ENCODE measurements at places on chromosomes 6 and 20.

GRCh38 chr6:31658158-31658688 lies 2.4 kb downstream of the C6orf47 start:
- DNase-seq = no peak
- H3K36me3 ChIP-seq = peaks cover 4% of the 10 kb centered on the region
- H3K27ac ChIP-seq = no peak overlapping the region

- no peaks in the 10 kb centered on the region for H3K27me3 ChIP-seq
- peak overlapping the region; percentile 13 for H3K27ac ChIP-seq
- H3K36me3 ChIP-seq = no peaks in the 10 kb centered on the region
- H3K4me1 ChIP-seq = peaks cover 10% of the 10 kb centered on the region
- H3K4me3 ChIP-seq = no peak overlapping the region
These were observed 159.4 kb upstream of the CITED2 start for GRCh38 chr6:139533573-139534471.

GRCh38 chr6:31791324-31792089 lies 4.0 kb downstream of the VARS1 start:
- no peaks in the 10 kb centered on the region for H3K27me3 ChIP-seq
- peaks cover 65% of the 10 kb centered on the region for H3K36me3 ChIP-seq
- no peak for DNase-seq
- peaks cover 7% of the 10 kb centered on the region for H3K4me1 ChIP-seq

GRCh38 chr20:13299401-13299800 lies 78.3 kb downstream of the ISM1 start:
- no peak overlapping the region for H3K4me3 ChIP-seq
- H3K4me1 ChIP-seq = peaks cover 8% of the 10 kb centered on the region
- no peaks in the 10 kb centered on the region for H3K36me3 ChIP-seq
- DNase-seq = no peak

DNA sequence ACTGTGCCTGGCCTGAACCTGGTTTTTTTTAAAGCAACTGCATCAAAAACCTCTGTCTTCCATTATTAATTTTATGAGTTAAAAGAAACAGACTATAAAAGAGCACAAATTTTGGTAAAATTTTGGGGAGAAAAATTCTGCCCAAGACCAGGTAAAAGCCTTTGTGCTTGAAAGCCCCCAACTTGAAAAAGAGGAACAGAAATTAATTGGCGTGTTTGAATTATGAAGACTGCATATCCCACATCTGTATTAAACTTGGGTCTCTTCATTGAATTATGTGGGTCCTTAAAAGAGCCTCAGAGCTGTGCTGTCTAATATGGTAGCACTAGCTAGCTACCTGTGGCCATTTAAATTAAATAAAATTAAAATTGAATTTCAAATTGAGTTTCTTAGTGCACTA lies 41.2 kb downstream of the COL11A2 start:
- no peaks in the 10 kb centered on the region for H3K36me3 ChIP-seq
- no peak overlapping the region for H3K4me3 ChIP-seq
- H3K27me3 ChIP-seq = peaks cover 3% of the 10 kb centered on the region
- DNase-seq = no peak

DNA sequence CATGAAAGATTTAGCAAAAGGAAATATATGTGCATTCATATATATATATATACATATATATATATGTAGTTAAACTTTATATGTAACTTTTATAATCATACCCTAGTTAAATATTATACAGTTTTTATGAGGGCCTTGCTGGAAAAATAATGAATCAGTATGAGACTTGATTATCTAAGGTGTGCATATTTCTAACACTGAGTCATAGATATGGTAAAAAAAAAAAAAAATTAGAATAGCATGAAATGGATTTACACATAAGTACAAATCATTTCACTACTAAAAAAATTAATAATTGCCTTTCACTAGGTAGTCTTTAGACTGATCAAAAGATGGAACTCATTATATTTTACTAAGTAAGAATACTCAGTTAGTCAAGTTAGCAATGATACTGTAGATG lies 51.3 kb upstream of the DST start:
- peak overlapping the region; percentile 85 for H3K27ac ChIP-seq
- no peak for DNase-seq
- H3K4me3 ChIP-seq = no peak overlapping the region
- peaks cover 63% of the 10 kb centered on the region for H3K4me1 ChIP-seq
- no peaks in the 10 kb centered on the region for H3K27me3 ChIP-seq
- no peaks in the 10 kb centered on the region for H3K36me3 ChIP-seq

GRCh38 chr6:125232466-125232865 lies 69.3 kb downstream of the HDDC2 start:
- DNase-seq = no peak
- peaks cover 15% of the 10 kb centered on the region for H3K4me1 ChIP-seq
- no peak overlapping the region for H3K4me3 ChIP-seq
- peaks cover 4% of the 10 kb centered on the region for H3K36me3 ChIP-seq

GRCh38 chr20:58970146-58970545 lies 10.9 kb upstream of the NELFCD start:
- no peaks in the 10 kb centered on the region for H3K36me3 ChIP-seq
- H3K27ac ChIP-seq = no peak overlapping the region
- DNase-seq = no peak
- H3K4me3 ChIP-seq = no peak overlapping the region

DNA sequence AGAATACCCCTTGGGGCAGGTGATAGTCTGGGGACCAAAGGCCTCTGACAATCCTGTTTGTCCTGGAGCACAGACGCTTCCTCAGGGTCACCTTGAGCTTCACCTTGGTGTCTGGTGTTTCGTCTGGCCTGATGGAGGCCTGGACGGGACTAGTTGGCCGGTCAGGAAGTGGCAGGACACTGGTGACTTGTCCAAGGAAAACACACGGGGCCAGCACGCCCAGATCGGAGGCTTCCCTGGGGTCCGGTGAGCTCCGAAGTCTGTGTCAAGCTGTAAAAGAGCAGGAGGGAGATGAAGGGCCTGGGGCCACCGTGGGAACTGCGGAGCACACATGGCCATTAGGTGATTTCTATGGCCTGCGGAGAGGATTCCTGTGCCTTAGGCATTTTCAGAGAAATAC lies 67.9 kb downstream of the SMOC2 start:
- no peak for DNase-seq
- no peak overlapping the region for H3K27ac ChIP-seq
- no peaks in the 10 kb centered on the region for H3K36me3 ChIP-seq
- no peaks in the 10 kb centered on the region for H3K4me1 ChIP-seq

DNA sequence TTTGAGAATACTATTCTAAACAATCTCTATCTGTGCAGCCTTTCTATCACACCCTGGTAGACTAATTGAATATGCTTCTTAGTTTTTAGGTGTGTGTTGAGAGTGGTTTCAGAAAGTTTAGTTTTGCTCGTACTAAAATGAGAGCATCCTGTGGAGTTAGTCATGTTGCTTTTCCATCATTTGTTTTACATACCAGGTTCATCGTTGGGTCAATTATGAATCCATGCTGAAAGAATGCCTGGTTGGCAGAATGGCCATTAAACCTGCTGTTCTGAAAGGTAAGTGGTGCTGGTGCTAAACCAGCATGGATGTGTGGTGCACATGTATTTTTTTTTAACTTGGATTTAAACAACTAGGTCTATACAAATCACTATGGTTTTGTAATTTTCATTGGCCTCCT lies 49.3 kb downstream of the CYB5R4 start:
- H3K4me1 ChIP-seq = no peaks in the 10 kb centered on the region
- H3K36me3 ChIP-seq = no peaks in the 10 kb centered on the region
- no peak for DNase-seq
- no peak overlapping the region for H3K27ac ChIP-seq
- H3K27me3 ChIP-seq = no peaks in the 10 kb centered on the region

DNA sequence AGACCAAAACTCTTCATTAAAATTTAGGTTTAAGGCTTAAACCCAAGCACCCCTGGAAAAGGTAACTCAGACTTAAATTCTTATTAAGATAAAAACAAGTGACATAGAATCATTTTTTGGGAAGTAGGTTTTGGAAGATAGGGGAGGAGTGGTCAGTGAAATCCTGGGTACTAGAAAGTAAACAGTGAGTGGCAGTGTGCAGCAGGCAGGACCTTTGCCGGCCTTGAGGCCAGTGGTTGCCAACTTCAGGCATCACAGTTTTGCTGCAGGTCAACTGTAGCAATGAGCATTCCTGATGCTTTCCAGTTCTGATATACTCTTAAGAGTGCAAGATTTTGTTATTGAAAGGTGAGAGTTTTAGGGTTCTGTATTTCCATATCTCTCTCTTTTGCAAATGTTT lies 69.3 kb upstream of the SUPT3H start:
- peak overlapping the region; percentile 97 for H3K27ac ChIP-seq
- DNase-seq = no peak
- H3K36me3 ChIP-seq = peaks cover 28% of the 10 kb centered on the region
- H3K4me3 ChIP-seq = no peak overlapping the region
- H3K4me1 ChIP-seq = peaks cover 32% of the 10 kb centered on the region

DNA sequence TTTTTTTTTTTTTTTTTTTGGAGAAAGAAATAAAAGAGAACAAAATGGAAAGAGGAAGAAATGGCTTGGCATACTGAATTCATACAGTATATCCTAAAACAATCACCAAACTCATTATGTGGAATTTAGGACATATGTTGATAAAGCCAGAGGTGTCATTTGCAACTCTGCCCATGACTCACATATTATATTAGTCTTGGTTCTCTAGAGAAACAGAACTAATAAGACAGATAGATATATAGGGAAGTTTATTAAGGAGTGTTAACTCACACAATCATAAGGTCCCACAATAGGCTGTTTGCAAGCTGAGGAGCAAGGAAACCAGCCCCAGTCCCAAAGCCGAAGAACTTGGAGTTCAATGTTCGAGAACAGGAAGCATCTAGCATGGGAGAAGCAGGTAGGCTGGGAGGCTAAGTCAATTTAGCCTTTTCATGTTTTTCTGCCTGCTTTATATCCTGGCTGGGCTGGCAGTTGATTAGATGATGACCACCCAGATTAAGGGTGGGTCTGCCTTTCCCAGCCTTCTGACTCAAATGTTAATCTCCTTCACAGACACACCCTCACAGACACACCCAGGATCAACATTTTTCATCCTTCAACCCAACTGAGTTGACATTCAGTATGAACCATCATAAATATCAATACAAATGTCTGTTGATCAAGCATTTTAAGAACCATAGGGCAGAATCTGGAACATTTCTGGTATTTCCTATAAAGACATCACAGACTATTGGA lies 102.3 kb downstream of the UBE3D start:
- DNase-seq = no peak
- no peaks in the 10 kb centered on the region for H3K27me3 ChIP-seq
- no peak overlapping the region for H3K27ac ChIP-seq
- H3K4me1 ChIP-seq = peaks cover 11% of the 10 kb centered on the region
- H3K36me3 ChIP-seq = no peaks in the 10 kb centered on the region

GRCh38 chr20:63651942-63652191 lies 1.4 kb downstream of the STMN3 start:
- H3K27ac ChIP-seq = no peak overlapping the region
- H3K4me1 ChIP-seq = no peaks in the 10 kb centered on the region
- peaks cover 22% of the 10 kb centered on the region for H3K27me3 ChIP-seq
- H3K4me3 ChIP-seq = peak overlapping the region; percentile 39
- no peaks in the 10 kb centered on the region for H3K36me3 ChIP-seq

DNA sequence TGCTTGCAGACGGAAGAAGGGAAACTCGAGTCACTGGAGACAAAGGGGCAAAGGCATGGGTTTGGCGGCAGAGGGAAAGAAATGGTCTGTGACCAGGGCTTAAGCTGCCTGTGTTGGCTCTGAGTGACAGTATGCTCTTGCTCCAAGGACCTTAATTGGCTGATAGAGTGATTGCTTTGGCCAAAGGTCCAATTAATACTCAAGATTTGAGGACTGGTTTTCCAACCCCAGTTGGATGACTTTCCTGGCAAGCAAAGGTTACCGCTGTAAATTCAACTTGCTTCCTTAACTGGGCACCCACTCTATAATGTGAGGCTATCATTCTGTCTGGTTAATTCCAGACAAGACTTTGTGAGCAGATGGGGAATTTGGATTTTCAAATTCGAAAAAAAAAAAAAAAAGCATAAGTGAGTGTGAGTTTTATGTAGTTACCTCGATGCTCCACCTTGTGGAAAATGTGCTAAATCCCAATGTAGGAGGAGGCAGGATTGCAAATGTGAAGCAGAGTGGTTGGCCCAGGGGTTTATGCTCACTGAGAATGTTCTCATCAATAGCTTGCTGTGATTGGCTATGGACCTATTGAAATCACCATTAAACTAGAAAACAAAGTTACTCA lies 150.7 kb upstream of the GMDS start:
- no peak for DNase-seq
- no peak overlapping the region for H3K4me3 ChIP-seq
- no peaks in the 10 kb centered on the region for H3K36me3 ChIP-seq
- H3K27ac ChIP-seq = no peak overlapping the region
- no peaks in the 10 kb centered on the region for H3K27me3 ChIP-seq

DNA sequence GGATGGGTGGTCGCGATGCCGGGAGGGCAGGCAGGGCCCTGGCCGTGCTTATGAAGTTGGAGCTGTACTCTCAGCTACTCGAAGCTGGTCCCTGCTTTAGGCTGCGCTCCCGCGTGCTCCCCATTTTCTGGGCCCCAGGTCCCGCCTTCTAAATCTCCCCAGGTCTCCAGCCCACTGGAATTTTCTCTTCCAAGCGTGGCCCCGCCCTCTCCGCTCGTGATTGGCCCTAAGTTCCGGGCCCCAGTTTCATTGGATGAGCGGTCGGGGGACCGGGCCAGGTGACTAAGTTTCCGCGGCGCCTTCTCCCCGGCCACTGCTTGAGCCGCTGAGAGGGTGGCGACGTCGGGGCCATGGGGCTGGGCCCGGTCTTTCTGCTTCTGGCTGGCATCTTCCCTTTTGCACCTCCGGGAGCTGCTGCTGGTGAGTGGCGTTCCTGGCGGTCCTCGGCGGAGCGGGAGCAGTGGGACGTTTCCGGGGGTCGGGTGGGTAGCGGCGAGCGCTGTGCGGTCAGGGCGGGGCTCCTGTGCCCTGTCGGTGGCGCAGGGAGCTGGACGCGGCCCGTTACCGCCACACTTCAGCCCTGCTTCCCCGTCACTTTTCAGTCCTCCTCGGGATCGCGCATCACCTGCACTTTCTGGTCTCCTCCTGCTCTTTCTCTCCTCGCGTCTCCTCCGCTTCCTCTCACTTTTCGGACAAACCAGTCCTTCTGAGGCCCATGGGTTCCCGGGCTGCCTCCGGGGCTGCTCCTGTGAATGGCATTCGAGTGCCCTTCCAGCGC lies at the start of gene MICA:
Gene MICA, plus strand, starts transcription at position 313 of the 778 bp plus-strand sequence. Its CDS starts 38 bp downstream, at position 351.
- H3K27me3 ChIP-seq = no peaks in the 10 kb centered on the region
- H3K27ac ChIP-seq = peak within 1 kb of the TSS; percentile 91
- H3K4me3 ChIP-seq = peak within 1 kb of the TSS; percentile 89
- peak; percentile 91 for DNase-seq
- peaks cover 13% of the 10 kb centered on the region for H3K36me3 ChIP-seq

DNA sequence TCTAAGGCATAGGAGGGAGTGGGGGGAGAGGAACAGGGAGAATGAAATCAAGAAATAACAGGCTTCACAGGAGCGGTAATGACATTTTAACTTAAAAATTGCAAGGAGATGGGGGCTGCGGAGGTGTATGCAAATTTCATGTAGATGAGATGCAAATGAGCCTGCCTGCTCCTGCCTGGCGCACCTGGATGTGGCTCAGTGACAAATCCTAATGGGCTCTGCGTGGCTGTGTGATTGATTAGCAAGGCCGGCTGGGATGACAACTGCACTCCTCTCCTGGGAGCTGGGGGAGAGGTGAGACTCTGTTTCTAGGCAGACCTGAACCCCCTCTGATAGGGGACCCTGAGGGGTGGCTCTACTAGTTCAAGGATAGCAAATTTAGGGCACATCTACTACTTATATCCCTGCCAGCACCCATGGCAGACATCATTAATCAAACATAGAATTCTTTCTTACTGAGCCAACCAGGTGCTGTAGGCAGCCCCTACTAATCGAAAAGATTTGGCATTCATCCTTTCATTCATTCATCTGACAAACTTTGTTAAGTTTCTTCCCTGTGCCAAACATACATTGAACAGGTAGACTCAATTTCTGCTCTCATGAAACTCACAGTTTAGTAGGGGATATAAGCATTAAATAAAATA lies 38.4 kb upstream of the TGM2 start:
- H3K36me3 ChIP-seq = no peaks in the 10 kb centered on the region
- H3K27me3 ChIP-seq = no peaks in the 10 kb centered on the region
- H3K27ac ChIP-seq = peak overlapping the region; percentile 74
- H3K4me3 ChIP-seq = no peak overlapping the region
- peak; percentile 75 for DNase-seq

All from RWPE2 (cell line).